ENCODE measurements at places on chromosomes 6 and 20.

- no peak for DNase-seq
Measured at GRCh38 chr6:144176043-144176442, 25.7 kb downstream of the STX11 start.

GRCh38 chr6:139909992-139910391 lies 535.5 kb upstream of the CITED2 start:
- no peak for DNase-seq

GRCh38 chr20:21173485-21173884 lies 47.6 kb downstream of the KIZ start:
- DNase-seq: no peak

DNA sequence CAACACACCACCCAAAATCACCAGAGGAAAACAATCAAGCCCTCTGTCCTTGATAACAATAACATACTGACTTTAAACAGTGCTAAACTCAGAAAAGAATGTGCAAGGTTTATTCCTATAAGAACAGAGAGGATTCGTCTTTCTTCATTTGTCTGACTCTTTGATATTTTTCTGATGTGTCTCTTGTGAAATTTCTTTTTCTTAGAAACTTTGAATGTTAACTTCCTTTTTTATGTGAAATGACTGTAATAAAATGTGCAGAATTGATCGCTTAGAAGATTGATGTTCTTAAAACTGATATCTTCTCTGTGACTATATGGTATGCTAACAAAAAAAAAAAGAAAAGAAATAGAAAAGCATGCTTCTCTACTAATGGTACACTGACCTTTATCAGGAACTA lies 947.4 kb upstream of the CITED2 start:
- DNase-seq: no peak

GRCh38 chr6:144264270-144265060 lies 20.7 kb upstream of the UTRN start:
- DNase-seq: peak; percentile 88

- no peak for DNase-seq
Measured at GRCh38 chr20:20536240-20536933, 168.5 kb downstream of the INSM1 start.

DNA sequence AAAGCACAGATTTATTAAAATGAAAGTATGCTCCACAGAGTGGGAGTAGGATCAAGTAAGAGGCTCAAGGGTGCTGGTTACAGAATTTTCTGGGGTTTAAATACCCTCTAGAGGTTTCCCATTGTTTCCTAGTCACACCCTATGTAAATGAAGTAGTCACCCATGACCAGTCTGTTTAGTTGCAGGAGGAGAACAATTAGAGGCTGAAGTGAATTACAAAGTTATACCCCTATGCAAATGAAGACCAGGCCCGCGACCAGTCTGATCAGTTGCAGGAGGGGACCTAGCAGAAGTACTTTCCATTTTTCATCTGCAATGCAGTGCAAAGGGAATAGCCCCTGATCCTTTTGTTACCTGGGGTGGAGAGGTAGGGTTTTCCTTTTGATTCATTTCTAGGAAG lies 11.8 kb upstream of the FILIP1 start:
- DNase-seq: no peak

GRCh38 chr6:140623498-140623897 lies 1249.0 kb upstream of the CITED2 start:
- peak; percentile 90 for DNase-seq

DNA sequence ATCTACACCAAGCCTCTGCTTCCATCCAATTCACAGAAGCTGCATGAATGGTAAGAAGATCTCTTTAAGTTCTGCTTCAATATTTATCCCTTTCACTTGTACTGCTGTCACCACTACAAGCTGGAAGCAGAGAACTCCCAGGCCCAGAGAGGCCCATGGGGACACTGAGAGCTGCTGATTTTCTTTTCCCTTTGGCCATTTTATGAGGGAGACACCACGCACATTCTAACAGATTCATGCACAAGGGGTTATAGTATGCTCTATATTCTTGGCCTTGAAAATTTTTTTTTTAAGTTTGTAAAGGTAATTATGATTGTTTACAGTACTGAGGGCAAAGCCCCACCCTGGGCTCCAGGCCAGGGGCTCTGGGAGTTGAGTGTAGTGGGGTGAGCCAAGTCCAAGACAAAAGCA lies 88.4 kb downstream of the MYB start:
- DNase-seq: no peak

GRCh38 chr6:114364301-114364700 lies 21.5 kb upstream of the HS3ST5 start:
- peak; percentile 65 for DNase-seq

GRCh38 chr6:44176130-44176761 lies 17.6 kb downstream of the CAPN11 start:
- no peak for DNase-seq

DNA sequence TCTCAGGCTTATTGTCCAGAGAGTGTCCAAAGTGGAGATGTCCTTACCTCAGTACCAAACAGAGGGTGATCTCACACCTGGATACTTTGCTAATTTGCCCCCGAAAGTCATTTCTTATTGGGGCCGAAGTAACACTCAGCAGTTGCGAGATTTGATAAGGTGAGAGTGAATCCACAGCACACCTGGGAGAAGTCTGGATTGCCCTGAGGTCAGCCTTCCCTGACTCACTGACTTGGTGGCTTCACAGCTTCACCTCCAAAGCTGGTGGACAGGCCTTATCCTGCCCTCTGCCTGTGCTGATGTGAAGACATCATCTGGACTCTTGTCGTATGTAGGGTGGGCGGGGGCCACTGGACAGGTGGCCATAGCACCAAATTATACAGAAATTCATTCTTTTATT lies 101.9 kb upstream of the ARMC2 start:
- no peak for DNase-seq

GRCh38 chr6:37155394-37156312 lies 14.3 kb upstream of the PIM1 start:
- no peak for DNase-seq

DNA sequence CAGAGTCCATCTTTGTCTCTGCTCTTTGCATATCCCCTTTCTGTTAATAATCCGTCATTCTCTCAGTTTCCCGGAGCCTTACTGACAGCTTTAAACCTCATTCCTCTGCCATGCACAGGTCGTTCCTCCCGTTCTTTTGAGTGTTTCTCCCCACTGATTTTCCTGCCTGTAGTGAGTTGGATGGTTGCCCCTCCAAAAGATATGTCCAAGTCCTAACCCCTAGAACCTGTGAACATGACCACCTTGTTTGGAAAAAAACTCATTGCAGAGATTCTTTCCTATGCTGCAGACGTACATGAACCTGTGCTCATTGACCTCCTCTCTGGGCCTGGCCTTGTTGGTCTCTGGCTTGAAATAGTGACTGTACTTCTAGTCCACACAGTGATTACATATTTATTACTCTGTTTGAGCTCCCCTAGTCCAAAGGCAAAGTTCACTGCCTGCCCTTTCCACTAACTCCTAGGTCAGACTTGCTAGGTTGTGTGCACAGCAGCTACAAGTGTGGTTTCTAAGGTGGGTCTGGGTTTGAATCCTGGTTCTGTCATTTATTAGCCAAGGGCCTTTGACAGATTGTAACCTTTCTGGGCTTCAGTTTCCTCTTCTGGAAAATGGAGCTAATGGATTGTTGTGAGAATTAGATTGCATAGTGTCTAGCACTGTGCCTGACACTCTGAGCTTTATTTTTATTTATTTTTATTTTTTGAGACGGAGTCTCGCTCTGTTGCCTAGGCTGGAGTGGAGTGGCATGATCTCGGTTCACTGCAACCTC lies 29.3 kb downstream of the PPARD start:
- no peak for DNase-seq

- no peak for DNase-seq
Measured at GRCh38 chr6:164130151-164130550, 715.6 kb downstream of the QKI start.

- no peak for DNase-seq
Measured at GRCh38 chr20:43032459-43032858, 157.2 kb downstream of the PTPRT start.

DNA sequence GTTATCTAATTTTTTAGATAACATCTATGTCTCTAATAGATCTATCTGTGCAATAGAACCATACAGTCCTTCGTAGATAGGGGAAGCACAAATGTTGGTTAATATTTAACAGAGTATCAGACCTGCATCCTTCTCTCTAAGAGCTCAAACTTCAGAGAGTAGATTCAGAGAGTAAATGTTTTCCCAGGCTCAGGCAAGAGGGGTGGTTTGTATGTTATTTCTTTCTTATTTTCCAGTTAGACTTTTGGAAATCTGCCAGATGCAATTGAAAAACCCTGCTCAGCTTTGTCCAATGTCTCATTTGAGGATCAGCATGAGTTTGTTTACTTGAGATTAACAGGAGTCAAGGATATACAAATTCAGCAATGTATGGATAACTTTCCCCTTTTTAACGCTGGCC lies 361.9 kb downstream of the BCKDHB start:
- no peak for DNase-seq

- DNase-seq: no peak
Measured at GRCh38 chr20:63740070-63740626, 572 bp downstream of the SLC2A4RG start.

DNA sequence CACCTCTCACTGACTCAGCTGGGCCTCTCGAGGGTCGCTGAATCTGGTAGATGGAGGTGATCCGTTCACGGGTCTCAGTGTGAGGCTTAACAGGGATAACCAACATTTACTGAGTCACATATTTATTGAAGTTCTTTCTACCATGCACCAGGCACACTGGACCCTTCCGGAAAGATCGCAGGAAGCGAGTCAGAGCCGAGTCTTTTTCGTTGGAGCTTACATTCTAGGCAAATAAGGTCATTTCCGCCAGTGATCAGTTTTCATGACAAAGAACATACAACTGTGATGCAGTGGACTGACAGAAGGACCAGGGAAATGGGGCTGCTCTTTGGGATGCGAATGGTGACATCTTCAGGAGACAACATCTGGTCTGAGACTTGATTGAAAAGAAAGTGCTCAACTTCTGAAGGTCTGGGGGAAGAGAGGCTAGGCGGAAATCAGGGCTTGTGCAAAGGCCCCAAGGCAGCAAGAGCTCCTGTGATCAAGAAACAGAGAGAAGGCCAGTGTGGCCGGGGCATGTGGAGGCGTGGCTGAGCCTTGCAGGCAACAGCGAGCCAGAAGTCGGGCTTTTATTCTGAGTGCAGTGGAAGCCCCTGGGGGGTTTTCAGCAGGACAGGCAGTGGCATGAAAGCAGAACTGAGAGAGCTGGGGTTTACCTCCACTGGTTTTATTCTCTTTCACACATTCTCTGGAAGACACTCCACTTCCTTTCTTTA lies 56.7 kb downstream of the APCDD1L start:
- DNase-seq: peak; percentile 19

GRCh38 chr20:61203320-61203719 lies 48.7 kb upstream of the CDH4 start:
- DNase-seq: no peak

DNA sequence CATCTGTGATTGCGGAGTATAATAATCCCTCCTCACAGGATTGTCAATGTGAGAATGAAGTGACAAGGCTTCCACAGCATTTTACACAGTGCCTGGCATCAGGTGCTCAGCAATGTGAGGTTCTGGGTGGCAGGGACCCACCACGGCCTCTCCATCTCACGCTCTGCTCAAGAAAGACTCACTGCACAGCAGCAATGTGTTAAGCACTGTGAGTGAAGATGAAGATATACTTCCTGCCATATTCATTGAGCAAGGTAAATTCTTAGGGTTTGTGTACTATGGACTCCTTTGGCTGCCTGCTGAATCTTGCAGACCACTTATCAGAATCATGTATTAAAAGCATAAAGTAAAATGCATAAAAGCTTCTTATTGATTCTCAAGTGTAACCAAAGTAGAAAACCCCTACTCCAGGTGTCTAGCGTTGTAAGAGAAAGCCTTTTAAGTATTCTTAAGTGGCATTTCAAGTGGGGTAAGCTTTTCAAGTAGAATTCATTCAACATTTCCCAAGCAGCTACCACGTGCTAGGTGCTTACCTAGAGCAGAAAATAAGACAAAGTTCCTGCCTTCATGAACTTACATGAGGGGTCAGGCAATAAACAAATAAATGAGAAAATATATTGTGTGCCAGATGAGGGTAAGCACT lies 17.0 kb upstream of the MEP1A start:
- no peak for DNase-seq

GRCh38 chr6:64815718-64816117 lies 891.3 kb downstream of the EYS start:
- no peak for DNase-seq

GRCh38 chr6:119442776-119443184 lies 93.2 kb upstream of the MAN1A1 start:
- no peak for DNase-seq

DNA sequence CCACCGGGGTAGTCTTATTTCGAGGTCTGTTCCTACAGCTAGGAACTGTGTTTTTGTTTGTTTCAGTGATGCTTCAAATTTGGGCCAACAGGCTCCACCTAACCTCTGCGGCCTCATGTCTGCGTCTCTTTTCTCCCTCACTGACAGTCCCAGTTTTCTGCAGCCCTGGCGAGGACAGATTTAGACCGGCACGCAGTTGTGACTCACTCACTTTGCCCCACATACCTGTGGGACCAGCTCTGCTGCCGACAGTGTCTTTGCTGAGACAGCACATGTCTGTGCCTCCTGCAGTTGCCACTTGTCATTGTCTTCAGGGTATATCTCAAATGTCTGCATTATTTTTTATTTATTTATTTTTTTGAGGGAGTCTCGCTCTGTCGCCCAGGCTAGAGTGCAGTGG lies 29.2 kb downstream of the OSBPL2 start:
- no peak for DNase-seq

- no peak for DNase-seq
Measured at GRCh38 chr20:44412402-44413144, 57.1 kb downstream of the HNF4A start.

GRCh38 chr6:20661721-20662120 lies 127.5 kb downstream of the CDKAL1 start:
- no peak for DNase-seq

DNA sequence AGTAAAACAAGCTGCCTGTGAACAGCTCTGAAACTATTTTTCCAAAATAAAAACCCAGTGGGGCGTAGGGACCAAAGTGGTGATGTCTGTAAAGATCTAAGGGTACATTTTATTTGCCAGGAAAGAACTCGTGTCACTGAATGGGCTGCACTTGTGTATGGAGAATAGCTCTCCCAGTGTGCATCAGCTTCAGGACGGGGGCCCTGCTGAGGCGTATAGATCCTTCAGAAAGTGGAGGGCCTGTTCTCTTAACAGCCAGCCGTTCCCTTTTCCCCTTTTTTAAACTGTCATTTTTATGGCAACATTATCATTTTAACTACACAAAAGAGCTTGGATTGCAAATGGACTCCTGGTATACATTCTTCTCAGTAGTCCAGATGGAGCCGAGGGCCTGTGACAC lies 137.3 kb downstream of the TMEM242 start:
- DNase-seq: no peak

DNA sequence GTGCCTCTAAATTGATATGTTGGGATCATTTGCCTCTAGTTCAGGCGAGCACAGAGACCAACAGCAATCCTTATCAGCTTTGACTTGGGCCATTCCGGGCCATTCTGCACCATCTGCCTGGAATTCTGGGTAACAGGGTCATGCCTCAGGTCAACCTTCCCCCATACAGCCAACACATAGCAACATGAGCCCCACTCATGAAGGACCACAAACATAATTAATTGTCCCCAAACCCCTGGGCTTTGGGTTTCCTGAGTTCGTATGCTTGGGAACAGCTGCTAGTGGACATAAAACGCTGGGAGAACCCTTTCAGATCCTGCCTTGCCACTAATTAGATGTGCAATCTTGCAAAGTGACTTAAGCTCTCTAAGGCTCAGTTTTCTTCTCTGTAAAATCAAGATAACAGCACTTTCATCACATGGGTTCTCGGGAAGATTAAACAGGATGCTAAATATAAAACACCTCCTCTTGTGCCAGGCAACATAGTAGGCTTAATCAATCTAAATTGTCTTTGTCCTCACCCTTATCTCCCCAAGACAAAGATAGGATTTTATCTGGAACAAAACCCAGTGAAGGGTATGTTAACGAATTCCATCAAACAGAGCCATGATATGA lies 426.5 kb downstream of the CD83 start:
- no peak for DNase-seq
